ENCODE measurements at places on chromosomes 3 and 15.

GRCh38 chr3:69161587-69162307, 39.4 kb upstream of the LMOD3 start:
- peak; percentile 26 for DNase-seq

- DNase-seq, result no peak
Observed at GRCh38 chr3:49700453-49701128, 11.2 kb downstream of the RNF123 start.

GRCh38 chr3:175913286-175913685, 1054.2 kb downstream of the NAALADL2 start:
- no peak for DNase-seq

GRCh38 chr15:72047020-72047419, 70.9 kb downstream of the MYO9A start:
- DNase-seq, result no peak

DNA sequence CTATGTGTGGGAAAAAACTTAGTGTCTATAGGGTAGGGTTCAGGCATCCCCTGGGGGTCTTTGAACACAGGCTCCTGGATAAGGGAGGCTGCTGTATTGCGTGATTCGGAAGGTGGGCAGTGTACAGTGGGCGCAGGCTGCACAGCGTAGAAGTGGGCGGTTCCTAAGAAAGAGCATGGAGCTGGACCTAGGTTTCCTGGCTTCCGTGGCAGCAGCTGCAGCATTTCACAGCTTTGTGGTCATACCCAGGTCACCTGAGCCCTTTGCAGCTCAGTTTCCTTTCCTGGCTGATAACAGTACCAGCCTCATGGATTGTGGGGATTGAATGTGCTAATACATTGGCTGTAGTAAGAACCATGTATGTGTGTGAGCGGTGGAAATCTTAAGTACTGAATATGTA, 22.2 kb downstream of the CFAP100 start:
- DNase-seq, result no peak

GRCh38 chr3:131303848-131304247, 77.7 kb upstream of the NUDT16 start:
- DNase-seq, result no peak

DNA sequence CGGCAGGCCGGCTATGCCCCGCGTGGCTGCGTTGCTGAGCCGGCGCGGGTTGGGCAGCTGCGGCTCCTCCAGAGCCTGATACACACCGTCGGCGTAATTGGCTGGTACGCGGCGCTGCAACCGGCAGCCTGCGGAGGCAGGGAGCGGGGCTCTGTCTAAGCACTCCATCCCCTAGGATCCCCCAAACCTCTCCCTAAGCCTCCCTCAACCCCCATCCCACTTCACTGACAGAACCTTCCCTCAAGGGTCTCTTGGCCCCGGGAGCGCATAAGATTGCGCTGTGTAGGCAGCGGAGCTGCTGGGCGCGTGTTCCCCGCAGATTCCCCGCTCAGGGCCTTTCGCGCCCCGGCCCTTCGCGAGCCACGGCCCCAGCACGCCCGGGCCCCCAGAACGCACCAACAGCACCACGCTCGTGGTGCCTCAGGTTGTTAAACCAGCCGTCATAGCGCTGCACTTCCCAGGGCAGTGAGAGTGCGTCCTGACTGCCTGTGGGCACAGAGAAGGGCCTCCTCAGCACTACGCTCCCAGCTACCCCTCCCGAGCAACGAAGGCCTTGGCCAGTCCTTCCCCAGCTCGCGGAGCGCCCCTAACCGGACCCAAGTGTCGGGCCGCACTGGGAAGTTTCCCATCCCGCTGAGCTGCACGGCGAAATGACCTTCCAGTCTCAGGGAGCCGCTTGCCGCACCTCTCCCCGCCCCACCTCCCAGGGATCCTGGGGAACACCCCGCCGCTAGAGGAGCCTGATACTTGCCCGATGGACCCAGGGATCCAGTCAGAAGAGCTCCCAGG, 1.2 kb downstream of the DUOX2 start:
- peak; percentile 5 for DNase-seq
